Large intestine (tissue), 12 donors: ENCODE measurements at places on chromosomes 12 and 14.
A peak's percentile ranks its signal among the peaks of the same experiment; 100 is the strongest.

DNA sequence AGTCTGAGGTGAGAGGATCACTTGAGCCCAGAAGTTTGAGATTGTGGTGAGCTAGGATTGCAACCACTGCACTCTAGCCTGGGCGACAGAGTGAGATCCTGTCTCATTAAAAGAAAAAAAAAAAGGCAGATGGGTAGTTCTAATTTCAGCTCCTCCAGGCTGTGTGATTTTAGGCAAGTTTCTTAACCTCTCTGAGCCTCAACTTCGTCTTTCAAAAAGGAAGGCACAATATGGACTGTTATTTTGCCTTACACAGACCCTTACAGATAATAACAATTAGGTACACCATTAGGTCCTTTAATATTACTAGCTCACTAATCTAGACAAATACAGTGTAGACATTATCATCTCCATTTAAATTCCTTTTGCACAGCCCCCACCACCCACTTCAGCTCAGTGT lies 4.8 kb upstream of the CCDC177 start:
- DNase-seq = no peak

GRCh38 chr12:7806863-7807487 lies 17.8 kb downstream of the NANOG start:
- DNase-seq = peak; percentile 35

DNA sequence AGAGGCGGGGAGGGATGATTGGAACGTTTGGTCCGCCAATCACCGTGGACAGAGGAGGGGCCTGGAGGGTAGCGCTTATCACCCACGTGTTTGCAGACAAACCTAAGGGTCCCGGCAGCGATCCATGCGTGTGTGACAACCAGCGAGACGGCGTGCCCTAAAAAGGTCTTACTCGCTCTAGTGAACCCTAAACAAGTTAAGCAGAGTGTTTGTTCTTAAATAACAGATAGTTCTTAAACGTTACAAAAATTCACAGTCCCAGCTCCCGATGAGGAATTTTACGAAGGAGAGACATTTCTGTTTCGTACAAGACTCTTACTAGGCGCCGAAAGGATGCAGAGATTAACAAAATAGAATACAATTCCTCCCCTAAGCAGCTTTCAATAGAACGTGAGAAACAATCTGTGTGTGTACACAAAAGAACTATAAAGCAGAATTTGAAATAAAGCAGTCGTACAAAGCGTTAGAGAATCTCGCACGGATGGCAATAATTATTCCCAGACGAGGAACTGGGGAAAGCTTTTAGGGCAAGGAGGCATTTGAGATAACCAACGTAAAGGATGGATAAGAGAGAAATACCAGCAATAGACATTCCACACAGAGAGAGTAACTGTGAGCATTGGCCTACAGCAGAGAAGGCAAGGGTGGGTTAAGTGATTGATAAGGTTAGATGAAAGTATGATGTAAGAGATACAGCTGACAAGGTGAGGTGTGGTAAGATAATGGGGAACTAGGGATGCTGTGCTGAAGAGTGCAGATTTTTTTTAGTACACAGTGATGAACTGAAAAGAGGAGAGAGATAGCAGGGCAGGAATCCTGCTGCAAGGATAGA lies 831 bp upstream of the RPS6KA5 start:
- no peak for DNase-seq

DNA sequence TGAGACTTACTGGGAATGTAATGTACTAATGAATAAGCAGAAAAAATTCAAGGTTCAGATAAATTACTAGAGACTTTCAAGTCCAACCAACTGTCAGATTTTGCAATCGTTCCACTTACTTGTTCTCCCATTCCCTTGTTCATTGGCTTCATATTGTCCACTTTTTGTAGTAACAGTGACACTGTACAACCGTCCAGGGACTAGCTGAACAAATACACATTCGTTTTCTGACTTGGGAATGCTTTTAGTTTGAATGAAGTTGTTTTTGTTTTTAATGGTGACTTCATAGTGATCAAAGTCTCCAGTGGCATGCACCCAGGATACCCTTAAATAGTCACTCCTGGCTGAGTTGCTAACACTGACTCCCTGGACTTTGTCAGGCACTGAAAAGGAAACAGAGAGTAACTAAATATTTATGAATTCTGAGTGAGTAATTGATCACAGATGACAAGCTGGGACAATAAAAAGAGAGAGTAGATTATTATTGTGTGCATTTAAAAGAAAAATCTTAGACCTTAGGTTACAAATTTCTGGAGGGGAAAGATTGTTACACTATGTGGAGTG lies 65.4 kb downstream of the PTPRB start:
- peak; percentile 40 for DNase-seq

DNA sequence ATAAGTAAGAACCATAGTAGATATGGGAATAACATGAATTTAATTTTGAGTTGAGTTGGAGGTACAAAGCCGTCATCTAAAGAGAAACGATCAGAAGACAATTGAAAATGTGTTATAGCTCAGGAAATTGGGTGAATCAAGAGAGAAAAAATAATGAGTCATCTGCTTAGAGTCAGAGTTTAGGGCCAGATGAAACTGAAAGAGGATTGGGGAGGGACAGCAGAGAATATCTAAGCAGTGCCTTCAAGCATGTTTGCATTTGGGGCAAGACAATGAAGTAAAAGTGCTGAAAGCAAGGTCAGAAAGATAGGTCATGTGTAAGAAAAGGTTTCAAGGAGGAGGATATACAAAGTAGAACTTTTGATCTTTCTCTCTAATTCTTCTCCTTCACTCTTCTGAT lies 49.4 kb downstream of the SLC15A5 start:
- DNase-seq = no peak

GRCh38 chr12:6871052-6871957 lies 1.8 kb downstream of the SPSB2 start:
- peak; percentile 80 for DNase-seq

- DNase-seq = no peak
Measured at GRCh38 chr14:50225974-50226297, 5.4 kb downstream of the SOS2 start.
